ENCODE measurements at places on chromosomes 11 and 22.

GRCh38 chr11:134483291-134483690 lies 71.2 kb upstream of the B3GAT1 start:
- DNase-seq = no peak

DNA sequence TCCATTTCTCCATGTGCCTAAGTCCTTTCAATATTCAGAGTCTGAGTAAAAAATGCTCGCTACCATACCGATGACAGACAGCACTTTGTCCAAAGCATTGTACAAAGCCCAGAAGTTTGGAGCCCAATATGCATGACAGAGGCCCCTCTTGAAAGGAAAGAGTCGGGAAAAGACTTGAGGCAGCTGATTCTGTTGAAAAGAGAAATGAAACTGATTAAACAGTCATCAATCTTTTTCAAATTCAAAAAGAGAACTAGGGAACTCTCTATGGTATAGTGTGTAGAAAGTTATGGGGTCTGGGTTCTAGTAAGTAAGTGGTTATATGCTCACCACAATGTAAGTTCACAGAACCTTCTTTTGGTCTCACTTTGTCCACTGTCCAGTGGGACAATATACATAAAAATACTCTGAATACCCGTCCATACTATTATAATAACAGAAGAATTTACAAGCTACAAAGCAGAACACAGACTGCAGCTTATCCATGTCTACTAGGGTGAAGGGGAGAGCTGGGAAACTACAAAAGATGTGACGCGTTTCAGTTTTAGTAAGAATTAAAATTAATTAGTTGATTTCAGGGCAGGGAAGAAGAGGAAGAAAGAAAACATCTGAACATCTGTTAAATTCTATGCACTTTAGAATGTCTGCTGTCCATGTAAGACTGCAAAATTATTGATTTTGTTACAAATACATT lies 26.7 kb downstream of the ALG8 start:
- peak; percentile 82 for DNase-seq

DNA sequence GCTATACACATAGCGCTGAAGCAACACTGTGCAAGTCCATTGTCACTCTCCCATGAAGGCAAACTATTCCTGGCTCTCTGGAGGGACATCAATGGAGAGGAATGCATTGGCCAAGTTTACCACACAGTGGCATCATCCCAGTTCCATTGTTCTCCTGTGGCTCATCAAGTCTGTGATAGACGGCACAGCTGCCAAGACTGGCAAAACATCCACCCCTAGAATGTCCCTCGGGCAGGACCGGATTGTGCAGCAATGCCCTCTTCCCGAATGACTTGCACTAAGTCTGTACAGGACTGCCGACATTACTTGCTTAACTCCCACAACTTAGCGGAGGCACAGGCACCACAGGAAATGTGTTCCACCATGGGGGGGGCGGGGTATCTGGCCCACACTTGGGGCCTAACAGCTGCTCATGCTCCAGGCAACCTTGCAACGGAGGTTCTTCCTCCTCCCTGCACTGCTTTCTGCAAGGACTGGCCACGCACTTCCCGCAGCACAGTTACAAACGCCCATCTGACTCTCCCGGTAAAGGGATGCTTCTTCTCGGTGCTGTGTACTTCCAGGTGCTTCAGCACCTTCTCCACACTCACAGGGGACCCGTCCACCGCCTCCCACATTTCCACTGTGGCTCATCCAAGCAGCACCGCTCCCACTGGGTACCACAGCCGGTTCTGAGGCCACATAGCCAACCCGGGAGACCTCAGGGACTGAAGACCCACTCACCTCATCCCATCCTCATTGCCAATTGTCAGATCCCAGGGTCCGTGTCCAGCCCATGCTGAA lies 1309.6 kb upstream of the RAG2 start:
- DNase-seq = no peak

- no peak for DNase-seq
Measured at GRCh38 chr22:19336133-19337075, 44.9 kb upstream of the CLTCL1 start.

GRCh38 chr11:82034527-82034926 lies 699.1 kb downstream of the FAM181B start:
- no peak for DNase-seq

- no peak for DNase-seq
Measured at GRCh38 chr22:46077669-46078099, 72.6 kb upstream of the PPARA start.

- DNase-seq = no peak
Measured at GRCh38 chr11:12293486-12293885, 83.9 kb upstream of the PARVA start.
